ENCODE measurements at places on chromosomes 7 and 10.

- DNase-seq, result no peak
These were observed 284.6 kb downstream of the GFRA1 start for GRCh38 chr10:115988380-115988779.

DNA sequence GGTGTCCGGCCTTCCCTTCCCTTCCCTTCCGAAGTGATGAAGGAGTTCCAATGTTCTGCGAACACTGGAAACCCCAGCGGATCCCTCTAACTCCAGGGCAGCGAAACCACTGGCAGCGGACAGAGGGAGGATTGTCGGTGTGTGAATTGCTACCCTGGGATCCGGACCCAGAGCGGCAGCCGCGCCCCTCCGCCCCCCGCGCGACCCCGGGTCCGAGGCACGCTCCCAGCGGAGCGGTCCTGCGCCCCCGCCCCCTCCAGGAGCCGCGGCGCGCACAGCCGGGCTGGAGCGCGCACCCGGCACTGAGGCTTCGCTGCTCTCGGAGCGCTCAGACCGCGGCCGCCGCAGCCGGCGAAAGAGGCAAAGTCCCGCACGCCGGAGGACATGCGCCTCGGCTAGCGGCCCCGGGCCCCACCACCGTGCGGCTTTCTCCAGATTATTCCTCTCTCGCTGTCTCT lies at the start of gene PTPRZ1:
PTPRZ1 (plus strand) TSS at position 331 of the 458 bp plus-strand sequence. CDS start 339 bp downstream, outside the sequence.
- peak; percentile 62 for DNase-seq

- DNase-seq, result no peak
These were observed 18.1 kb downstream of the IQCE start for GRCh38 chr7:2576742-2577491.

DNA sequence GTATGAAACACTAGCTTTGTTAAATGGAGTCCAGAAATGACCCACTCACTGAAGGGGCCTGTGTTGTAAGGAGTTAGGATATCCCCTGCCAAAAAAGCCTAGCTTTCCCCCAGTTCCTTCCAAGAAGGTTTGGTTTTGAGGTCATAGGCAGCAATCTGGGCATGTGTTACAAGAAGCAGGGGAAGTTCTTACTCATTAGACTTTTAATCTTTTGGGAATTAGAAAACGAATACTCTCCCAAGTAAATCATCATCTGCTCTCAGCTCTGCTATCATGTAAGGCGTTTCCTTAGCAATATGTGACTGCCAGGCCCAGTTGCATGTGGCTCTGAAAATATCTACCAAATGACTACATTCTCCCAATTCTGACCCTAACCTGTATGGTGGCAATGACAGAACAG lies 3.7 kb downstream of the NOD1 start:
- no peak for DNase-seq

DNA sequence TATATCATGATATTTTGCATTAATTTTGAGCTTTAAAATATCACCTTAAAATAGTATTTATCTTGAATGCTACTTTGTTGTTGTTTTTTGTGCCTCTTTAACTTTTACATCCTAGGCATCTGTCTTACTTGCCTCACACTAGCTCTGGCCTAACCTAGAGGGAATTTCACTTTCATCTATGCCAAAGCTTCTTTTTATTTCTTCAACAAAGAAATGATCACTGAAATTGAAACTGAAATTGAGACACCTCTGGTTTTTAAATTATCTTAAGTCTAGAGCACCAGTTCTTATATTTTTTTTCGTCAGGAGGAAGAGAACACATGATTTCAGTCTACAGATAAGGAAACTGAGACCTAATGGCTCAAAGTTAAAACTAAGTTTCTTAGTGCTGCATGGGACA lies 3.5 kb upstream of the SCIN start:
- no peak for DNase-seq

GRCh38 chr10:59082249-59082648 lies 94.2 kb upstream of the PHYHIPL start:
- no peak for DNase-seq

- no peak for DNase-seq
These were observed 17.5 kb upstream of the TEX36 start for GRCh38 chr10:125700355-125700911.

- DNase-seq, result no peak
These were observed 100.6 kb upstream of the DIP2C start for GRCh38 chr10:789831-790701.

- no peak for DNase-seq
These were observed 92.8 kb upstream of the CAPZA2 start for GRCh38 chr7:116769546-116769945.

Data from right hindlimb (tissue), 1 donor.